ENCODE measurements at places on chromosomes 2 and 18. TPM values are rescaled to one million over a fixed set of nuclear protein-coding genes. Genes with fewer than 3 reads are reported as not detected.

The LAMA1 gene
- polyA plus RNA-seq, result 73.8 TPM

The FOSL2 gene
- 25.7 TPM for polyA plus RNA-seq

The C2orf80 gene
- 0.85 TPM for polyA plus RNA-seq

The TUBA3E gene
- polyA plus RNA-seq, result not detected

The DTNA gene
- polyA plus RNA-seq, result 20.5 TPM

The LRRC30 gene
- polyA plus RNA-seq, result 0.40 TPM

The MCEE gene
- polyA plus RNA-seq, result 23.2 TPM

The CCDC178 gene
- 1.9 TPM for polyA plus RNA-seq

The CYP27C1 gene
- 6.3 TPM for polyA plus RNA-seq

The CD8B gene
- polyA plus RNA-seq, result 0.74 TPM

The SNRNP27 gene
- polyA plus RNA-seq, result 74.1 TPM

- no peak for DNase-seq
Observed at GRCh38 chr2:97966545-97967215, 29.1 kb downstream of the TMEM131 start.

GRCh38 chr2:41495050-41495449 is 552.8 kb upstream of the PKDCC start:
- DNase-seq, result no peak

- DNase-seq, result no peak
Observed at GRCh38 chr2:120985997-120986651, 250.5 kb downstream of the GLI2 start.

DNA sequence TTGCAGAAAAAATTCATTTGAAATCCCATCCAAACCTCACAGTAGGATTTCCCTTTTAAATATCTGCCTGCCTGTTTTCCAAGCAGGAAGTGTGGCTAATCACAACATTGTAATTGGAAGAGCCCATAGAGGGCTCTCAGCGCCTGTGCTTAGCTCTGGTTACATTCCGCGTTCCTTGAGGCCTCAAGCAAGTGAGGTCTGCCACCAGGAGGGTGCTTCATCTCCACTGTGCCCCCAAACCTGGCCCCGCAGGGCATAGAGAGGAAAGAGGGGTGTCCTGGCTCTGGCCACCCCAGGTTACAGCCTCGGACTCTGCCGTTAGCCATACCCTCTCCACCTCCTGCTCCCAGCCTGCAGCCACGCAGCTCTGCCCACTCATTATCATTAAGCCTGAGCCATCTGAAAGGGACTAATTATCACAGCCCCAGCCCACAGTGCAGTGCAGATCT is 214.8 kb downstream of the SP3 start:
- DNase-seq, result peak; percentile 23

GRCh38 chr18:10560452-10561045 is 34.7 kb downstream of the NAPG start:
- peak; percentile 72 for DNase-seq

- no peak for DNase-seq
Observed at GRCh38 chr2:123720760-123721159, 304.3 kb upstream of the CNTNAP5 start.

DNA sequence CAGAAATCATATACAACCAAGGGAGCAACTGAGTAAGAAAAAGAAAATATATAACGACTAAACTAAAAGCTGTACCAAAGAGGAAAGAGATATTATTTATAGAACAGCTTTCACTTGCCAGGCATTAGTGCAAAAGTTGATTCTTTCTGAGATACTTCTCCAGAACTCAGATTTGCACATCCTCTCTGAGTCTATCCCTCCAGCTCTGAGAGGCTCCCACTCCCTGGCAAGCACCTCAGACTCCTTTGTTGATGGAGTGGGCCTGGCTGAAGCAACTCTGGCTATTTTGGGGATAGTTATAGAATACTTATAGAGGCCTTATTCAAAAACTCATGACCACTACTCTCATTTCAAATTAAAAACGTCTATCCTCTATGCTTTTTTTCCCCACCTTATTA is 501.6 kb upstream of the TNP1 start:
- no peak for DNase-seq

- DNase-seq, result no peak
Observed at GRCh38 chr2:188032786-188033185, 258.9 kb upstream of the GULP1 start.

GRCh38 chr18:74328206-74328605 is 12.6 kb downstream of the C18orf63 start:
- no peak for DNase-seq

GRCh38 chr18:52325997-52326396 is 14.0 kb upstream of the DCC start:
- DNase-seq, result no peak

DNA sequence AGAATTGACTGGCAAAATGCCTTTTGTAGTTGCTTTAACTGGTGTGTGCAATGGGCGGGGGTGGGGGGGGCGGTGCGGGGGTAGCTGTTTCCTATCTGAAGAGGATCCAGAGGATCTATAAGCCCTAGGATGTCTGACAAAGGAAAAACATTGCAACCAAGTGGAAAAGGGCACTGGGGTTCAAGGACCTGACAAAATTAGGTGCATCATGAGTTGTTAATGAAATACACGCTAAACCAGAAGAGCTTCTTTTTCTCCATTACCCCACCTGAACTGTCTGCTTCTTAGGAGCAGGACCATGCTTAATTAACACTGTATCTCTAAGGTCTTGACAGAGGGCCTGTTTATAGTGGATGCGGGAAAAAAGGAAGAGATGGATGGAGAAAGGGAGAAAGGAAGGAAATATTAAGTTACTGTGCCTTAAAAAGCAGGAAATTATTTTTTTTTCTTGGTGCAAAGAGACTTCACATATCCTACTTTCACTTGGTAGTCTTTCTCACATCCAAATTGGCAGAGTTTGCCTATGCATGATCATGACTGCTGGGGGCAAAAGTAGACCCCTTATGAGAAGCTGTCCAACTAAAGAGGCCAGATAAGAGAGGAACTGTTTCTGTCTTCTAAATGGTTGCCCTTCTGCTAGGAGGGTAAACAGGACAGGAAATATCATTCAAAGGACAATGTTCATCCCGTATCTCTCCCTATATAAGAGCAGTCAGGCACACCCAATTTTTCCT is 4.6 kb downstream of the RND3 start:
- DNase-seq, result no peak

DNA sequence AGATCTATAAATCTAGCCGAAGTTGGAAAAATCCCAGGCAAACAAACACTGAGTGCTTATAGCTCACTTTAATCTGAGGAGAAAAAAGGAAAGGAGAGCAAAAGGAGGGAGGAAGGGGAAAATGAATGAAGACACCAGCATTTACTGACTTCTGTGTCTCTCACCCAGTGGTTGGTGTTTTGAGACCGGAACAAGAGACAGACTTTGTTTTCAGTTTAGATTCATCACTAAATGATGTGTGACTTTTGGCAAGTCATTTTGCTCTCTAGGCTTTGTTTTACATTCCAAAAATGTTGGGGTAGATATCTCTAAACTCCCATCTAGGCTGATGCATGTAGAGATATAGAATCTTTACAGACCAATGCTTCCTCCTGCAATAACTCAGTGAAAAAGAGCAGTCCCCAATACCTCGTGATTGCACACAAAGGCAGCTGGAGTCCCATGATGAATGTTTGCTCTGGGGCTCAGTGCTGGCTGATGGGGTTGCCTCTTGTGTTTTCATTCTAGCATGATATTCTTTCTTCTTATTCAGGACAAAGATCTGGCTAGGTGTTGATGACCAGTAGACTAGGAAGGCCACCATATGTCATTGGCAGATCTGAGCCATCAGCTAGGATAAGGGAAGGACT is 51.4 kb downstream of the TRIB2 start:
- no peak for DNase-seq

DNA sequence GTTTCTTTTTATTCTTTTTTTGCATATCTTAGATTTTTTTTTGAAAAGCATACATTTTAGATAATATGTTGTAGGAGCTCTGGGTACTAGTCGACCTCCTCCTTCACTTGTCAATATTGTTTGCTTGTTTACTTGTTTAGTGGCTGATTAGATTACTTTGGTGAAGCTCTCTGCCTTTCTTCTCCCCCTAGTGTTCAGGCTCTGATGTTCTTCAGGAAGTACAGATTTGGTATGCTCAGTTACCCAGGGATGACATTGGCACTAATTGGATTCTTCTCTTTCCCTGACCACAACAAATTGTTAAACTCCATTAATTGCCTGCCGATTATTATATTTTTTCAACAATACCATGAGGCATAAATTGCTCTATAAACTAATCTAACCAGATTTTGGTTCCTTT is 491.2 kb downstream of the SUCLG1 start:
- no peak for DNase-seq

DNA sequence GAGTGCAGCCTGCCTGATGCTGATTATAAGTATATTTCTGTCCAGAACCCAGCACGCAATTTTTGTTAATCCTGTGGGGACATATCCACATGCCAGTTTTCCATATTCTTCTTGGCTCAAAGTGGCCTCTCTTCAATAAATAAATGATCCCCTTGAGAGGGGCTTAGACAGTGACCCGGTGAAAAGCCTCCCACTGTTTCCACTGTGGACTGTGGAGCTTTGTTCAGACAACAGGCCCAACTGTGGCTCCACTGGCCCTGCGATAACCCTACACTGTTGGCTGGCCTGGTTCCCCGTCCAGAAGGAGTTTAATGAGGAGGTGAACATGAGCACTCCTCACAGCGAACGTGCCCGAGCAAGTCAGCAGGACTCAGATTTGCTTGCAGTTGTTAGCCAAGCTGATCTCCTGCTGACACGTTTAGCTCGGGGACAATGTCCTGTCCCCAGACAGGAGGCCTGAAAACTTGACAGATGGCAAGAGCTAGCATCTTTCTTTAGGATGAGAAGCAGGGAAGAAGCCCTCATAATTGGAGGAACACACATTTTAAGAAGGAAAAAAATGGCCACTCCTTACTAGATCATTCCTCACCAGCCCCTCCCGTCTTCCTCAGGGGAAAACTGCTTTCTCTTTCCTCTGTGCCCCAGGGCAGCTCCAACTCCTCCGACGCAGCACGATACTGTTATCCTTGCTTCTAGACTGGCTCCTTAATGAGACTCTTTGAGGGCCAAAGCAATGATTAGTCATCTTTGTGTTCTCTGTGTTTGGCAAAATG is 20.0 kb upstream of the MTCL1 start:
- no peak for DNase-seq

- DNase-seq, result no peak
Observed at GRCh38 chr2:69453475-69454129, 16.4 kb upstream of the NFU1 start.

GRCh38 chr2:11446733-11447248 is 19.2 kb downstream of the E2F6 start:
- peak; percentile 50 for DNase-seq

- no peak for DNase-seq
Observed at GRCh38 chr2:177738461-177739235, 333.9 kb downstream of the PDE11A start.

DNA sequence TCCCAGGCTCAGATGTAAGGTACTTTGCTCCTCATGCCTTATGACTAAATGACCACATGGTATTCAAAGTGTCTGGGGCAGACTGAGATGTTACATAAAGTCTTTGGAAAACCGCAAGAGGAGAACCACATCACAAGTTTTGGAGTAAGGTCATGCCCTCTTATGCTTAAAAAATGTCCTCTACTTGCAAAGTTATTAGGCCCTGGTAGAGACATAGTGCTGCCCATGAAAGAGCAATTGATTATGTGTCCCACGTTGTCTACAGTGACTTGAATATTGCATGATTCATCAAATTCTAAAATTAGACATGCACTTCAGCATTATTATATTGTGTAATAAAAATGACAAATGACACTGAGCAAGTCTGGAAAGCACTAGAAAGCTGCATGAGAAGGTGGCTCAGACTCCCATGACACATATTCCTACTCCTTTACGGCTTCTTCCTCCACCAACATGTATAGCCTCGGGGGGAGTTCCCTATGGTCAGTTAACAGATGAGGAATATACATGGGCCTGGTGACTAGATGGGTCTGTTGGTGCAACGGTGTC is 602.6 kb upstream of the VRK2 start:
- DNase-seq, result no peak

DNA sequence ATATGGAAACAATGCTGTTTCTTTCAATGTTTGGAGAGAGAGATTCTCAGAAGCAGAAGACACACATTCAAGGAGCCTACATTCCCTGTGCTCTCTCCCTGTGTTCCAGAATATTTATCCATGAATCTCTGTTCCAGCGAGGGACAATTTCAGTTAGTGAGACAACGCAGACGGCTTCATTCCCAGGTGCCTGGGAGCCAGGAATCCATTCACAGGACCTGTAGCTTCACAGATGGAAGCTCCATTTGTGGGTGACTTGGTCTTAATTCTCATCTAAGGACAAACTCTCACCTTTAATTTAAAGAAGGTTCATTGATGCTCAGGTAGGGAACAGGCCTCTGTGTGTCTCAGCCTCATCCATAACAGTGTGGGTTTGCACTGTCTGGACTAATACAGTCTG is 1156.6 kb downstream of the RPIA start:
- no peak for DNase-seq

- peak; percentile 62 for DNase-seq
Observed at GRCh38 chr2:76197842-76198448, 487.2 kb upstream of the GCFC2 start.

DNA sequence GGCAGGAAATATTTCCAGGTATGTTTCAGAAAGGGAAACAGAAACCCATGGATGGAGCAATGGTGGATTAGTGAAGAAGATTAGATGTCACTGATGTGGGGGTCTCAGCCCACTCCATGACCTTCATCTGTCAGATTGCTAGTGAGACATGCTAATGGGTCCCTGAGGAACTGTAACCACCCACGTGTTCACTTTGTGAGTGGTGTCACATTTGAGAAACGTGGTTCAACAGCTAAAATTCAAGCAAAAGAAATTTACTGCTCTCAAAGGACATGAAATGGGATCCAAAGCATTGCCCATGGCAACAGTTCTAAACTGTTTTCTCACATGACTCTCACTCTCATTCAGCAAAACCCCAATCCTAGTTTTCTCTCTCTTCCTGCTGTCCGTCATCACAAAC is 776.1 kb downstream of the ERBB4 start:
- DNase-seq, result no peak

DNA sequence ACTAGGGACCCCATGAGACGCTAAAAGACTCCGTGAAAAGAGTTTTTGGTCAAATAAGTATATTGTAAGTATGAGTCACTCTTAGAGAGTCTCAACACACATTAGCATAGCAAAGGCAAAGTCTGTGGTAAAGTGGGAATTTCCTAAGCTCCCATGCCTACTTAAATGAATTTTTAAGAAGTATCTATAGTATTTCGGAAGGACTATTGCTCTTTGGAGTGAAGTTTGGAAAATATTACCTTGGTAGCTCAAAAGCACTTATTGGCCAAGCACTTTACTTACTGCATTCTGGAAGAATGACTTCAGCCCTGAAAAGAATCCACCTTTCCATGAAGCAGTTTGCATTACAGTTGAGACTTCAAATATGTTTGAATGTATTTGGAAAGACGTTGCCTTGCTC is 57.1 kb downstream of the CAVIN2 start:
- no peak for DNase-seq

GRCh38 chr2:50143822-50144575 is 887.9 kb downstream of the NRXN1 start:
- DNase-seq, result peak; percentile 27
